ENCODE measurements at places on chromosomes 3 and 15.

- DNase-seq: no peak
Measured at GRCh38 chr15:50186752-50187151, 4.8 kb downstream of the SLC27A2 start.

- DNase-seq: no peak
Measured at GRCh38 chr3:127136706-127137105, 56.2 kb upstream of the PRR23E start.

GRCh38 chr15:47432826-47433225 is 284.5 kb upstream of the SEMA6D start:
- DNase-seq: no peak

DNA sequence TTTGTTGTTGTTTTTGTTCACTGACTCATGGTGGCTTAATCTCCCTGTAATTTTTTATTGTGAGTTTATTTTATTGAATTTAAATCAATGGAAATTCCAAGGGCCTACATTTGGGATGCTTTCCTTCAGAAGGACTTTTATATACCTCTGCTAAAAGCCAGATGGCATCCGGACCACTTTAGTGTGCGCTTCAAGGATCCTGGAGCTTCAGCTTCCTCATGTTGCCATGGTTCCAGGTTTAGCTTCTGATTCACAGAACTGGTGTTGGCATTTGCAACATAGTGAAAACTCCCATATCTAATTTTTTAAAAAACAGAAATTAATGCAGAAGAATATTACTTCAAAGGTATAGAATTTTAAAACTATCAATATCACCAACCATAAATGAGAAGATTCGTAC is 8.5 kb upstream of the HACD2 start:
- no peak for DNase-seq

GRCh38 chr3:12611117-12611516 is 52.8 kb downstream of the RAF1 start:
- no peak for DNase-seq

DNA sequence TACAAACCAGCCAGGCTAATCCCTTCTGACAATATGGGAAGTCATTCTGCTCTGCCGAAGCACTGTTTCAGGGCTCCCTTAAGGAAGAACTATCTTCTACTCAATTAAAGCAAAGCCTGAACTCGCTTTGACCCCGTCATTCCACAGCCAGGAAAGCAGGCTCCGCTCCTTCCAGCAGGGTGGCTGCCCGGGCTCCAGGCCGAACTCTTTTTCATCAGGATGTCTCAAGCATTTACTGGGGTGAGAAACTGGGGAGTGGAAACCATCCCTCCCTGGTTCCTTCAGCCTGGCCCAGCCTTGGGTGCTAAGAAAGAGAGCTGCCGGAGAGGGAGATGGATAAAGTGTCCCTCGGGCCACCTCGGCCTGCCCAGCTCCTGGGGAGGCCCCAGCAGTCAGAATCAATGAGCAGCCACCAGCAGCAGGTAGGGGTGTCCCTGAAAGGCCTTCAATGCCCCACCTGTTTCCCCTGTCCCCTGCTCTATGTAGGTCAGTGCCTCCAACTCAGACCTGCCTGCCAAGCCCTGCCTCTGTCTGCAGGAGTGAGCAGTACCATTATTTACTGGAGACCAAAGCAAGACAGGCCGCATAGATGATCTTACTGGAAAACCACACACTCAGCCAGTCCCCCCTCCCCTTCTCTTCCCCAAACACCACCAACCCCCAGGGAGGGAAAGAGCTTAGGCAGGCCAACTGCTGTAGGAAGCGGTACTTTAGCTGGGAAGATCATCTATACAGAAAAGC is 225.6 kb upstream of the TLE3 start:
- DNase-seq: no peak

DNA sequence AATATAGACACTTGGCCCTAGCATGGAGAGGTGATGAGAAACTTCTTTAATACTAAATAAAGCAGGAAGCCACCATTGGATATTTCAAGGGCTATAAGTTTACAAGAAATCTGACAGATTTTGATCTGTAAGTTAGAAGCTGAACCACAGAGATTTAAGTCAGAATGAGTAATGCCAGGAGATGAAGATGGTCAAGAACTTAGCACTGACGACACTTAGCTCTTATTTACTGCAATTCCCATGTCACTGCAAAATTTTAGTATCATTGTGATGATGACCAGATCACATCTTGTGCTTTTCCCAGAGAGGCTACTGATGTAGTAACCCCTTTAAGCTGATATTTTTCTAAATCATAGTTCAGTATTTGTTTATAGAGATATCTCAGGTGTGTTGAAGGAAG is 59.4 kb upstream of the CD96 start:
- DNase-seq: no peak

Measured in GM06990 (cell line).